Cardiac septum (tissue), 1 donor: ENCODE measurements at places on chromosomes 4 and X.

GRCh38 chr4:143185253-143186107, 763 bp downstream of the USP38 start:
- DNase-seq = peak; percentile 74

GRCh38 chrX:139930916-139931645, 1.8 kb downstream of the ATP11C start:
- no peak for DNase-seq

DNA sequence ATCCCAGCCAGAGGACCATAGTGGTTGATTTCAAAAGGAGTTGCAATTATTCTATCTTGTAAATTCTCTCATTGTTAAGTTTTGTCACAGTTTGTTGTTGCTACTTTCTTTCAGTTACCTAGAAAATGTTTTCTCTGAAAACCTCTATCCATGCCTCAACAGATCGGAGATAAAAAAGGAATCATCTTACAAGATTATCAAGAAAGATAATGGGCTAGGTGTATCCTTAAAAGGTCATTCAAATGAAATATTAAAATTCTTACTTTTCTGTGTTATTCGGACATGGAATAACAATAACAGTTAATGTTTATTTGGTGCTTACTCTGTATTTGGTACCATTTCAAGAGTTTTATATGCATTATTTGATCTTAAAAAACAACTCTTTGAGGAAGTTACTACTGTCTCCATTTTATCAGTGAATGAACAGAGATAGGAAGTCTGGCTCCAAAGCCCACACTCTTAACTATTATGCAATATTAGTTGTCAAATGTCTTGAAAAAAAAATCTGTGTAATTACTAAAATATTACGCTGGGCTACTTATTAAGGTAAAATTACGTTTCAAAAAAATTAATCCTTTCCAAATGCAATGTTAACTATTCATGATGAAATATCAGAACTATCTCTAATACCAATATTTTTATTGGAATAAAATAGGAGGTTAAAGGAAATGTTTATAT, 97.5 kb downstream of the SNCA start:
- DNase-seq = no peak

GRCh38 chr4:33722254-33722653, 2522.1 kb downstream of the ARAP2 start:
- DNase-seq = no peak
